Right forelimb (tissue), 1 donor: ENCODE measurements at places on chromosomes 11 and 22.

DNA sequence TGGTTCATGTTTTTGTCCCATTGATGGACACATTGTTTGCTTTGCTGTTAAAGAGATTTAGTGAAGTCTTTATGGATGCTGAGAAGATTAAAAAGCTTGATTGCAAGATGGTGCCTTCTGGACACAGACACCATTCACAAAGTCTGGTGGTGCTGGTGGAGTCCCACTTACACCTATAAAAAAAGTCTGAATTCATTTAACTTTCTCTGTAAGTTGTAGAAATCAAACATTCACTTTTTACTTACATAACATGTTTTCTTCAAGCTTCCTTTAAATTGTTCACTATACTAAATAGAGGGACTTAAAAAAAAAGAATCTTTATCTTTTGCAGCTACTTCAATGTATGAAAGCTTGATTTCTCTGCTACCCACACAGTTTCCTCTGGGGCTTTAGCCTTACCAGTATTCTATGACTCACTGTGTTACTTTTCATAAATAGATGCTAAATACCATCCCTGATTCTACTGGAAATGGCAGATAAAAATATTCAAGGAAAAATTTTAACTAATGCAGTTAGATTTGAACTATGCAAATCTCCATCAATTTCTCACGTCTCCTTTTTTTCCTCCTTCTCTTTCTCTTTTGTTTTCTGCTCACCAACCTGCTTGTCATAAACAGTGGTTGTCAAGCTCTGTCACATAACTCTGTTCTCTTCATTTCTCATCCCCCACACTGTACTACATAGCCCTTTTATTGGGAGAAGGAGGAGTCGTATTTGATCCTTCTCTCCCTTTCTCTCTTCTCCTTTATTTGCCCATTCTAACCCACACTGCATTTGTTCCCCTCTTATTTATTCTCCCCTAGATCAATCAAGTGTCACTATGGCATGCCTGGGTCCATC is 89.7 kb downstream of the FAM76B start:
- no peak for DNase-seq

- no peak for DNase-seq
Observed at GRCh38 chr22:42967933-42968332, 47.0 kb downstream of the PACSIN2 start.

DNA sequence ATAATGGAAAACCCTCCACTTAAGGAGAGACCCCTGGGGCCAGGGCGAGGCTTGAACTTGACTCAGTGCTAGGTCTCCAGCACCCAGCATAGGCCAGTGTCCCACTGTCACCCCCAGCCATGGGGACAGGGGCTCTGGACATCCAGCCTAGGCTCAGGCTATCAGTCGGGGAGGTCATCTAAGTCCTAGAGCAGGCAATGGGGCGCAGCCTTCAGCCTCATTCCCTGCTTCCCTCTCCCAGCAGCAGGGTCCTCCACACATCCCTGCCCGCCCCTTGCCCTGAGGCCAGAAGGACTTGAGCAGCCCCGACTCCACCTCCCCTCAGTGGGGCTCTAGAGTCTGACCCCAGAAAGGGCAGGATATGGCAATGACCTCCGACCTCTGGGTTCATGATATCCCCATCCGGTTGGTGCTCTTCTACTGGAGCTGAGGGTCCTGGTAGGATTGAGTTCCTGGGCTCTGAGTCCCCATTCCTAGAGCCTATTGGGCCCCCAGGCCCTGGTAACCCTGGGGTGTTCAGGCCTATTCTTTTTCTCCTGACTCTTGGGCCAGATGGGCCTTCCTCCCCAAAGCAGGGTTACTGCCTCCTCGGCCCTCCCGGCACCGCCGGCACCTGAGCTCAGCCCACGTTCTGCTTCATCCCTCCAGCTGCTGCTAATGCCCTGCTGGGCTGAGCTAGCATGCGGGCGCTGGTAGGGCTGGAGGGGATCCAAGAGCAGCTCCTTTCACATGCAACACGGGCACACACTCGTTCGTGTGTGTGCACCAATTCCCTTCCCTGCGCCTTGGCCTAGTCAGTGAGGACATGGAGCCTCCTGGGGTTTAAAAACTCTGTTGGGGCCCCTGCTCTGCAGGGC is 4.4 kb downstream of the CST6 start:
- DNase-seq = no peak

- no peak for DNase-seq
Observed at GRCh38 chr22:29722587-29722986, 2.8 kb downstream of the CABP7 start.

- DNase-seq = no peak
Observed at GRCh38 chr11:124837491-124837856, 27.8 kb upstream of the ROBO3 start.

- no peak for DNase-seq
Observed at GRCh38 chr22:45131749-45132148, 32.0 kb upstream of the NUP50 start.

- DNase-seq = no peak
Observed at GRCh38 chr11:95522874-95523273, 266.7 kb downstream of the FAM76B start.

DNA sequence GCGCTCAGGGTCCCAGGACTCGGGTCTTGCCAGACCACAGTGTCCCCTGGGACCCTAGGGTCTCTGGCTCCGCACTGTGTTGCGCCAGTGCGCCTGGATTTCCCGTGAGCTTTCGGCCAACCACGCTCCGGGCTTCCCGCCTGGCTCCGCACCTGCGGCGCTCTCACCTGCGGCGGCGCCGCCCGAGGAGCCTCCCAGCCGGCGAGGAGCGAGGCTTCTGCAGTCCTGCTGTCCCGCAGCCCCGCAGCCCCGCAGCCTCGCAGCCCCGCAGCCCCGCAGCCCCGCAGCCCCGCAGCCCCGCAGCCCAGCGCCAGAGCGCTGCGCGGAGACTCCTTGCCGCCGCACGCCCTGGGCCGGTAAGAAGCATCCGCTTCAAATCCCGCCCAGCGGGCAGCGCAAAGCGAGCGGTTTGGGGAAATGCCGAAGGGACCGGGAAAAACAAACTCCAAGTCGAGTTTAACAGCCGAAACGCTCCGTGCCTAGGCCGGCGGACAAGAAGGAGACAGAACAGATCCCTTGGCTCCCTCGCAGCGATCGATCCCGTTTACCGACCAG is 939 bp downstream of the ALX4 start:
- DNase-seq = no peak
